ENCODE measurements at places on chromosomes 6 and 20. TPM values are rescaled to one million over a fixed set of nuclear protein-coding genes. Genes with fewer than 3 reads are reported as not detected.

Gene LRFN2
- 2.3 TPM for total RNA-seq

Gene FGD2
- 0.32 TPM for total RNA-seq

Gene ABRACL
- 172 TPM for total RNA-seq

Gene ADGB
- total RNA-seq = not detected

- no peak for DNase-seq
Observed at GRCh38 chr6:18976091-18976490, 588.9 kb downstream of the RNF144B start.

Gene PDE7B
- total RNA-seq = not detected

- DNase-seq = no peak
Observed at GRCh38 chr20:36957875-36958667, 6.6 kb upstream of the SAMHD1 start.

DNA sequence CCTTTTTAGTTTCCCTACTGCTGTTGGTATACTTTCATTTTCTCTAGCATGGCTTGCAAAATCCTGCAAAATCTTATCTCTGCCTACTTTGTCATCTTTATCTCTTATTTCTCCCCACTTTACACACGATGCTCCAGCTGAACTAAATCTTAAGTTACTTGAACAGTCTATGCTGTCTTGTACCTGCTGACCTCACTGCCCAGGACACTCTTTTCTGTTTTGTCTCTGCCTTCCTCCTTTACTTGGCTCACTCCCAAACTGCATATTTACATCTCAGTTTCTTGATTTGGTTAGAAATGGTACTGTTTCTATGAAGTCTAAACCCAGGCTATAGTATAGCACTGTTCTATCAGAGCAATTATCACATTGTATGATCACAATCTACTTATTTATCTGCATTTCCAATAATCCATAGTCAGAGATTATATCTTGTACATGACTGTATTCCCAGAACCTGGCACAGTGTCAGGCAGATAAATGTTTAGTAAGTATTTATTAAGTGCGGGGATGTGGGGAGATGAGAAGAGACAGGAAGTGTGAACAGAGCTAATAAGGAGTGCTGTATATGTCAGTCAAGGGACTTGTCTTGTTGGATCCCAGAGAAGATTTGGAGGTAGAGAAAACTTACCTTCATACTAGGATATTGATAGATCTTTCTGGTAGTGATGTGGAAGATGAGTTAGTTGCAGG is 57.6 kb downstream of the ADGRG6 start:
- DNase-seq = no peak

Gene RGS17
- total RNA-seq = 12.2 TPM

Gene RSPH3
- total RNA-seq = 2.7 TPM

Gene PGBD1
- 7.6 TPM for total RNA-seq

DNA sequence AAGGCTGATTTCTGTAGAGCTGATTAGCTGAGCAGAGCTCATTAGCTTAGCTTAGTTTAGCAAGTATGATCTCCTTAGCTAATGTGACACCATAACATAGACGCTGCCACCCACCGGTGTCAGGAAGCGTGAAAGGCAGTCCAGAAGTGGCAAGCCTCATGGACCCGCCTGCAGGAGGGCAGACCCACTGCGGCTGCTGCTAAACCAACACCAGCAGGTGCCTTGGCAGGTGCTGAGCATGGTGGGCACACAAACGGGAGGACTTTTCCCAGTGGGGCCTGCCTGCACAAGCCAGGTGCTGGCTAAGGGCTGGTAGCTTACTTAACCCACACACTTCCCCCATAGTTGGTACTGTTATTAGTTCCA is 22.7 kb downstream of the ZDHHC14 start:
- no peak for DNase-seq

Gene C6orf132
- 64.0 TPM for total RNA-seq

- no peak for DNase-seq
Observed at GRCh38 chr6:90072501-90072900, 178.2 kb downstream of the GJA10 start.

Gene CYP24A1
- not detected for total RNA-seq

DNA sequence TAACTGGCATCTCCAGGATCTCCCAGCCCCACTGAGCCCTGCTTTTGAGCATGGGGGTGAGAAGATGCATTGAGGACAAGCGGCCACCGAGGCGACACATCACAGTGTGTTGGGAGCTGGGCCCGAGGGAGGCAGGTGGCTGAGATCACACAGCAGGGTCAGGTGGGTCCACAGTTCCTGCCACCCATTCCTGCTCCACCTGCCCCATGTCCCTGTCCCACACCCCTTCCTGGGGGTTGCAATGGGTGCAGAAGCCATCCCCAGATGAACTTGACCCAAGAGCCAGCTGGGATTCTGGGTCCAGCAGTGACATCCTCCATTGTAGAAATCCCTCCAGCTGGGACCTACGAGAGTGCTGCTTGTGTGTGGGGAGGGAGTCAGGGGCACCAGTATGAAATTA is 1.0 kb downstream of the TGM2 start:
- no peak for DNase-seq

GRCh38 chr6:5680095-5680494 is 326.6 kb downstream of the NRN1 start:
- DNase-seq = no peak

GRCh38 chr6:155378724-155379123 is 64.4 kb upstream of the TFB1M start:
- no peak for DNase-seq

GRCh38 chr6:157134402-157135047 is 188.8 kb downstream of the TMEM242 start:
- DNase-seq = no peak

DNA sequence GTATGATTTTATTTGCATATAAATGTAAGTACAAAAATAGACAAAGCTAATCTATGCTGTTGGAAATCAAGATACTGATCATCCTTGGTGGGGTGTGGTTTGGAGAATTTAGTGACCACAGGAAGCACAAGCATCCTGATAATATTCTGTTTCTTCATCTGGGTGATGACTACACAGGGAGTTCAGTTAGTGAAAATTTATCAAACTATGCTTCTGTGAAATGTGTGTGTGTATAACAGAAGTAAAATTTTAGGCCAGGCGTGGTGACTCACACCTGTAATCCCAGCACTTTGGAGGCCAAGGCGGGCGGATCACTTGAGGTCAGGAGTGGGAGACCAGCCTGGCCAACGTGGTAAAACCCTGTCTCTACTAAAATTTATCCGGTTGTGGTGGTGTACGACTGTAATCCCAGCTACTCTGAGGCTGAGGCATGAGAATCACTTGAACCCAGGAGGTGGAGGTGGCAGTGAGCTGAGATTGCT is 20.6 kb downstream of the ENPP3 start:
- no peak for DNase-seq

GRCh38 chr6:118501765-118502164 is 46.3 kb upstream of the PLN start:
- no peak for DNase-seq

GRCh38 chr6:143501851-143502250 is 9.7 kb downstream of the FUCA2 start:
- no peak for DNase-seq

- DNase-seq = no peak
Observed at GRCh38 chr20:51427651-51428291, 114.7 kb downstream of the NFATC2 start.

Gene GRM1
- 1.3 TPM for total RNA-seq

DNA sequence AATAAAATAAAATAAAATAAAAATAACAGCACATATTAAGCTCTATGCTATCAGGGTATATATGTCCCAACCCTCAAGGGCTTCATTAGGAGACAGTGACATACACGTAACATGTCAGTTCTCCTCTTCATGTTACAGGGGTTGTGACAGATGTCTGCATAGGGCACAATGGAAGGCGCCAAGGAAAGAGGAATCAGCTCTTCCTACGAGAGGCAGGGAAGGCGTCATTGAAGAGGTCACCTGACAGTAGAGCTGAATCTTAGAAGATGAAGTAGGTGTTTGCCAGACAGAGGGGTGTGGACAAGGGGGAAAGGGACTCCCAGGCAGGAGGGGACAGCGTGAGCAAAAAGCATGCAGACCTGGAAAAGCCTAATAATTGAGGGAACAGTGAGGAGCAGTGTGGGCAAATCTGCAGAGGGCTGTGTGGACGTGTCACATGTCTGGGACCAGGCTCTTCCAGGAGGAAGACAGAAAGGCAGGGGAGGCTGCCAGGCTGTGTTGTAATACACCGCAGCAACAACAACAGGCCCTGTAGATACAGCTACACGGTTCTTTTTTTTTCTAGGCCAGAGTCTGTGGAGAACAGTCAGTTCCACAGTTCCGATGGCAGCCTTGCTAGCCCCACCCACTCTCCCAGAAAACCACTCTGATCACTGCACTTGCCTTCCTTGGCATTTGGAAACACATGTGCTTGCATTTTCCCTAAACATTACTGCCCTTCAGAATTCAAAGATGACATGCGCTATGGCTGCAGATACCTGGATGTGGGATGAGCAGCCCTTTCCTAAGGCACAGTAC is 2.5 kb upstream of the FKBP5 start:
- no peak for DNase-seq

Gene FHL5
- total RNA-seq = not detected

Gene POM121L2
- 0.09 TPM for total RNA-seq

Gene DNMT3B
- 1,016 TPM for total RNA-seq

DNA sequence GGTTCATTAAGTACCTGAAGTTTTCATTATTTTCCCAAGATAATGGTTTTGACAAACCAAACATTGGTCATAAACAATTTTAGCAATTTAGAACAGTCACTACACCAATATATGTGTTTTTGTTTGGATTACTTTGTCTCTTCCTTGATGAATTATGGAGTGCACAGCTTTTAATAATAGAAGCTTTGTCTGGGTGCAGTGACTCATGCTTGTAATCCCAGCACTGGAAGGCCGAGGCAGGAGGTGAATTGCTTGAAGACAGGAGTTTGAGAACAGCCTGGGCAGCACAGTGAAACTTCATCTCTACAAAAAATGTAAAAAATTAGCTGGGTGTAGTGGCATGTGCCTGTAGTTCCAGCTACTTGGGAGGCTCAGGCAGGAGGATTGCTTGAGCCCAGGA is 89.4 kb upstream of the ANKEF1 start:
- DNase-seq = no peak

DNA sequence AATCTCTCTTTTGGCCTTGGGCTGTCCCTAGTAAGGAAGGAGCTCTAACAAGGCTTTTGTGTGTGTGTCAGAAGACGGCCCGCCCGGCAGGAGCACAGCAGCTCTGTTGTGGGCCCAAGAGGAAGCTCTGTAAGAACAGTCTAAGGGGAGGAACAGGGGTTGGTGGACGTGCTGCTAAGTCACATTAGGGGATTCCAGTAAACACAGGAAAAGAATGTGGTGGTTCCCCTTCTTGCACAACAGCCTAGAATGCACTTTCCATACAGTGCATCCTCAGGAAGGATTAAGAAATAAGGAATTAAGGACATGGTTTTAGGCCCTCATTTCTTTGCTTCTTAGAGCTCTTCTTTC is 114.5 kb downstream of the RNF144B start:
- no peak for DNase-seq

DNA sequence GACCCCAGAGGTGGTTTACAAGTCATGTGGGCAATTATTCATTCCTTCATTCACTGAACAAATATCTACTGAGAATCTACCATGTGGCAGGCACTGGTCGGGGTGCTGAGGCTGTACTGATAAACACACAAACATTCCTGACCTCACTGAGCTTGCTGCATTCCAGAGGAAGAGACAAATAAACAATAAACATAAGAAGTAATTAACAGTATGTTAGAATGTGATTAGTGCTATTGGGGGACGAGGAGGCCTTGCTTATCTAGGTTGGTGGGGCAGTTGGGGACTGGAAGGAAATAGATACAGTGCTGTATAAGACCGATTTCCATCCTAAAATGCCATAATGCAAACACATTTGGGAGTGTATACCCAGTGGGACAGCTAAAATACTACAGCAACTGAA is 44.1 kb downstream of the MAK start:
- DNase-seq = no peak

Gene THBS2
- total RNA-seq = 22.5 TPM

GRCh38 chr20:58389324-58389967 is 417 bp downstream of the VAPB start:
- no peak for DNase-seq

- DNase-seq = no peak
Observed at GRCh38 chr6:127937102-127937501, 36.2 kb upstream of the THEMIS start.

Gene PROCR
- total RNA-seq = 21.3 TPM

DNA sequence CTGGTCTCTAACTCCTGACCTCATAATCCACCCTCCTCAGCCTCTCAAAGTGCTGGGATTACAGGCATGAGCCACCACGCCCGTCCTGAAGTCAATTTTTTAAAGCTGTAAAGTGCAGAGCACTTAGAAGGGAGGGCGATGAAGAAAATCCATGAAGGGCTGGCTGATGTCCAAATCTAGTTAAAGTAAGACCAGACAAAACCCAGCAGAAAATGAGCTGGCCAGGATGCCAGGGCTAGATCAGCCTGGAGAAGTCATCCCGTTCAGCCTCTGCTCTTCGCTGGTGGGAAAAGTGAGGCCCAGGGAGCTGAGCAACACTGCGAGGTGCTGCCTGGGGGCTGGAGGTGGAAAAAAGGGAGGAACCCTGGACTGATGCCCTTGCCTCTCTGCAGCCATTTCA is 3.1 kb downstream of the BPIFB4 start:
- no peak for DNase-seq

- no peak for DNase-seq
Observed at GRCh38 chr6:149942461-149942829, 631 bp downstream of the ULBP2 start.

DNA sequence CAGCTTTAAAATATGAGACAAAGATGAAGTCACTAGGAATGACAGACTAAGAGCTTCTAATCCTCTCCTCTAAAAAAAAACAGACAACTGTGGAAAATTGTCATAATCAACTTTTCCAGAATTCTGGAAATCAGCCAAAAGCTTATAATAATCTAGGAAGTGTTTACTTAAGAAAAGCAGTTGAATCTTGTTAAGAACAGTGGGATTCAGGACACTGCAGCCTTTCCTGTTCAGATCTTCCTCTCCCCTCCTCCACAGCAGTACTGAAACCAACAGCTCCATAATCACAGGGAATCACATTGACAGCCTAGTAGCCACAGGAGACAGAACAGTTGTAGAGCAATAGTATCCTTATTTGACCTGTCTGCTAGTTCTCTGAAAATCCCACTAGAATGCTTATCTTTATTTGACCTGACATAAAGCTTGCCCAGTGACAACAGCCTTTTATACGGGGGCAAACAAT is 41.6 kb downstream of the IBTK start:
- no peak for DNase-seq

Gene TTI1
- 47.0 TPM for total RNA-seq

GRCh38 chr6:35047265-35048011 is 93.7 kb downstream of the TCP11 start:
- DNase-seq = no peak

DNA sequence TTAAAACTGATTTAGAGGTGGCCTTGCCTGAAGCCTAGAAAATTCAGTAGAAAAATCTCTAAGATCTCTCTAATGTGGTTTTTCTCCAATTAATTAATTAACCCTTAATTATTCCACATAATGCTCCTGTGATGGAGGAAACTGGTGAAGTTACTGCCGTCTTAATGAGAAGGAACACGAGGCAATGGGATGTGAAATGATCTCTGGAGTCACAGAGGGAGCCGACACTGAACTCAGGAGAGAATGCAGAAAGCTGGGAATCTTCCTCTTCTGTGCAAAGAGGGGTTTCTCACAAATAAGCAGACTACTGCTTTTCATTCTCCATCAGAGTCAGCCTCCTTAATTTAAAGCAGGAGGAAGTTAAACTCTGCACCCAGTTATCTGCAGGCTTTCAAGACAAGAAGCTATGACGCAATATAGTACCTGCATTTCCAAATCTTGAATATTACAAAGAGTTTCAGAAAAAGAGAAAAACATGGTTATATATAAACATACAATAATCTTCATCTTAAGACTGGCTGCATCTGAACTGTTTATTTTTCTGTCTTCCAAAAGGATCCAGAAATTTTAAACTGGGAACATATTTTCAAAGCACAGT is 18.1 kb upstream of the SNRPB2 start:
- no peak for DNase-seq

- DNase-seq = no peak
Observed at GRCh38 chr20:43843096-43843964, 71.3 kb upstream of the TOX2 start.
